ENCODE measurements at places on chromosomes 16 and 17. TPM values are rescaled to one million over a fixed set of nuclear protein-coding genes. Genes with fewer than 3 reads are reported as not detected.

UNC45B gene
- total RNA-seq: not detected

HBA1 gene
- not detected for total RNA-seq

SLC16A6 gene
- 0.09 TPM for total RNA-seq

GRAPL gene
- total RNA-seq: 0.16 TPM

HEXIM2 gene
- 13.8 TPM for total RNA-seq

ACSM2A gene
- total RNA-seq: not detected

CD300A gene
- not detected for total RNA-seq

AGRP gene
- total RNA-seq: not detected
